M059J (cell line): ENCODE measurements at places on chromosomes 3 and 15.

GRCh38 chr3:133712017-133712416 is 34.2 kb upstream of the TF start:
- no peak for DNase-seq

DNA sequence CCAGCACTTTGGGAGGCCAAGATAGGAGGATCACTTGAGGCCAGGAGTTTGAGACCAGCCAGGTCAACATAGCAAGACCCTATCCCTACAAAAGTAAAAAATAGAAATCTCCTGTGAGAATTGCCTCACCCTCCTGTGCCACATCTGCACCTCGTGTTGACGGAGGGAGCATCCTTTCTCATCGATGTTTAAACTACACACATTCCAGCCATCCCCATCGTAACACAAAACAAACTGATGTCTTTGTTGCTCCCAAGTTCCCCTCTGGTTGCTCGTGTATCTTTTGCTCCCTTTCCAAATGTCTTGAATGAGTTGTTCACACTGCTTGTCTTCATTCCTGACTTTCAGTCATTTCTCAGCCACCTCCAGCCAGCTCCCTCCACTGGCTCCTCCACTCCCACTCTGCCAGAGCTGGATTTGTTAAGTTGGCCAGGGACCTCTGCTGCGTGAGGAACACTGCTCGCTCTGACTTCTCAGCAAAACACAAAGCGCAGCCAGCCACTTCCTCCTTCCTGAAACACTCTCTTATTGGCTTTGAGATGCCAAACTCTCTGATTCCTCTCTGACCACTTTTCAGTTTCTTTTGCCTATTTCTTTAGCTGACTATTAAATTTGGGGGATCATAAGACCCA is 53.6 kb upstream of the ATP13A3 start:
- no peak for DNase-seq

GRCh38 chr15:99050328-99050980 is 42.9 kb upstream of the PGPEP1L start:
- no peak for DNase-seq

DNA sequence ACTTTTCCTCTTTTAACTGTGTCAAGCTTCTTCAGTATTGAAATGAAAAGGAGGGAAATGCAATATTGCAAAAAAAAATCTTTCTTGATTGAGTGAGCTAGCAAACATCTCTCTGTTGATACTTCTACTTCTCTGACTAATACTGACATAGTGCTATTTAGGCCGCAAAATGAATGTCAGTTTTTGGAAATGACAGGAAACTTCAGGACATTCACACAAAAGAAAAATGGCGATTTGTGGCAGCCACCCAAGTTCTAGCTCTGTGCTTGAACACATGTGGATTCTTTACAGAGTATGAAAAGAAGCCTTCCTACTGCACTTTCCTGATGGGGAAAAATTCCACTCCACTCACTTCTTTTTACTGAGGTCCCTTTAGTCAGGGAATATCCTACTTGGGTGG is 486.8 kb upstream of the ALCAM start:
- peak; percentile 75 for DNase-seq

DNA sequence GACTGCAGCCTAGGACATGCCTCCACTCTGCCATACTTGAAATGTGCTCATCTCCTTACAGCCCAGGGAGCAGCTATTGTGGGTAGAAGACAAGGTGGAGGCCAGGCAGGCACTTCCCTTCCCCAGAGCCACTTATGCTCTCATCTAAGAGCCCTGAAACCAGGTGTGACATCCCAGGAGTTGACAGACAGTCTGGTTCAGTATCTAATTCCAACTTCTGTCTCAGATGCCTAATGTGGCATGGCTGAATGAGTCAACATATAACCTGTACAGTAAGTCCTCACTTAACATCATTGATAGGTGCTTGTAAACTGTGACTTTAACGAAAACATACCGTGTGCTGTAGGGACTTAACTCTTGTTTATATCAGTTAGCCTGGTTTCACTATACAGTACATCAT is 1.2 kb upstream of the CAPN3 start:
- no peak for DNase-seq

DNA sequence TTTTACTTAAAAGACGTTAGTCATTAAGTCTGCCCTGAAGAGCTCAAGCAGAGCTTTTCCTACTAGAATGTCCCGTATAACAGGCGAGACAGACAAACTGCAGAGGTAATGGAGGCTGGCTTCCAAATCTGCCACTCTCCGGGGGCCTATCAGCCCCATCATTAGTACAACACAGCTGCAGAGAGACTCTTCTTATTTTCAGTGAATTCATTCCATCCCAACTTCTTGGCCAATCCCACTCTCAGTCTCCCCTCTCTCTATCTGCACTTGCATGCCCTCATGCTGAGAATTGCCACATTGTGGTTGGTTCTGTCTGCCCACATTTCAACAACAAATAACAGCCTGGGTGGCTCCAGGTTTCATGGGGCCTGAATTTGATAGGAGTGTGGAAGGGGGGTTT is 412.7 kb downstream of the ERC2 start:
- no peak for DNase-seq

DNA sequence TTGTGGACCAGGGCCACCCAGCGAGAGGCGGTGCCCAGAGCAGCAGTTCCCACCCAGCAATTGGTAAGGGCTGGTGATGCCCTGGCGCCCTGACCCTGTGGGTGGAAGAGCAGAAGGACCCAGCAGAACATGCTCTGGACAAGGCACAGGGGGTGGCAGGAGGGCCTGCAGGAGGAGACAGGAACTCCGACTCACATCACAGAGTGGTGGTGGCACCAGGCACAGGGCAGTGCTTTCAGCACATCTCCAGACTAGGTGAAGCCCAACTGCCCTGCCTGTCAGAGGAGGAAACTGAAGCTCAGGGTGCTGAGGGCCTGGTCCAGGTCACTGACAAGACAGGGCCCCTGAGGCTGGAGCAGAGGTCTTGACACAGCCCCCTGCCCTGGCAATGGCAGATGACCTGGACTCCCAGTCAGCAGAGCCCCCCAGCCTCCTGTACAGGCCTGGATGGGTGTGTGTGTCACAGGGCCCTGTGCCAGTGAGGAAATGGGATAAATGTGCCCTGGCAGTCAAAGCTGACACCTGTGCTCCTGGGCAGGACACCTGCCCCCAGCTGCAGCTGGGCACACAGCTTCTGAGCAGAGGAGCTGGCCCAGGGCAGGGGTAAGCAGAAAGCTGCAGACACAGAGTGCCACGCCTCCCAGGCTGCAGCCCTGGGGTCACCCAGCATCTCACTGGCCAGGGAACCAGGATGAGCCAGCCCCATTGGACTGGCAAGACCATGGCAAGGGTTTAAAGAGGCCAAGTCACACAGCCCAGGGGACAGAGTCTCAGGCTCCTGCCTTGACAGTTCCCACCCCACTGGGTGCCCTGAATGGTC is 11.4 kb downstream of the KLF15 start:
- no peak for DNase-seq
